ENCODE measurements at places on chromosomes 6 and 20. TPM values are rescaled to one million over a fixed set of nuclear protein-coding genes. Genes with fewer than 3 reads are reported as not detected.

The MRAP2 gene
- 0.95 TPM for total RNA-seq

The ULBP1 gene
- 7.2 TPM for total RNA-seq

The EPHA7 gene
- total RNA-seq, result 0.06 TPM

The SLC22A16 gene
- total RNA-seq, result not detected

The RFX6 gene
- total RNA-seq, result not detected

DNA sequence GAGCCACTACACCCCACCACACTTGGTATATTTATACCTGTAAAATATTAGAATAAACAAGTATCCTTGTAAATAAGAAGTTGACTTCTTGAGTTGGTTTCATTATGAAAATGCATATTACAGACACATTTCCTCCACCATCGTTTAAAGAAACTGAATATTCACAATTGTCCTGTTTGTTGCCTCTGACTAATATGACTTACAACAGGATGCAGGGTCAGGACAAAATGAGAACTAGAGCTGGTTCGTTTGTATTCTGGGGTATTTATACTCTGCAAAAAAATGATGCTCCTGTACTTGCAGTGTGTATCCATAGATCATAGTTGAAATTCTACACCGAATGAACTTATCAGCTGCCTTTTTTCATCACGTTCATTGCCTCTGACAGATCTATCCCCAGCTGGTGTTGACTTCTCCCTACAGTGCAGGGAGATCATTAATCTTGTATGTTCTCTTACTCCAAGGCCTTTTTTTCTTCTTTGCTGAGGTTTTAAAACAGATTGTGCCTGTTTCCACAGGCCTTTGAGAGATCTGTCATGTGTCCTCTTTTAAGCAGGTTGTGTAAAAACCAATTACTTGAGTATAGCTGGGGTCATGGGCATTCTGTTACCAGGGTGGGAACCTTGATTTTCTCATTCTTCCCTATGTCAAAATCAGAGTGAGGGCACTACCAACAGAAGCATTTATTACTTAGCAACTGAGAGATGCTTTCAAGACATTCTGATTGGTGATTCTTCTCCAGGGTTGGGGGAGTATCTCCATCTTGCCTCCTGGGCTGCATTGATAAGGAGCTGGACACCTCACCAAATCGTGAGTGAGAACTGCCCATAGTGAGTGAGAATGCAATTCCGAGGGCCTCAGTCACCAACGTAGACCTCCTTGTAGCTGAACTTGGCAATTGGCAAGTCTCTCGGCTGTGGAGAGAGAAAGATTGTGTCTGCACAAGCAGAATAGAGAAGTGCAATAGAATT lies 78.8 kb upstream of the CD83 start:
- DNase-seq, result no peak

- no peak for DNase-seq
Measured at GRCh38 chr6:158437571-158437970, 122.3 kb upstream of the TMEM181 start.

GRCh38 chr6:47852727-47853126 lies 70.9 kb downstream of the OPN5 start:
- no peak for DNase-seq

- no peak for DNase-seq
Measured at GRCh38 chr6:33064723-33065122, 8.7 kb downstream of the HLA-DPA1 start.

GRCh38 chr20:39210341-39211036 lies 248.3 kb downstream of the DHX35 start:
- no peak for DNase-seq

DNA sequence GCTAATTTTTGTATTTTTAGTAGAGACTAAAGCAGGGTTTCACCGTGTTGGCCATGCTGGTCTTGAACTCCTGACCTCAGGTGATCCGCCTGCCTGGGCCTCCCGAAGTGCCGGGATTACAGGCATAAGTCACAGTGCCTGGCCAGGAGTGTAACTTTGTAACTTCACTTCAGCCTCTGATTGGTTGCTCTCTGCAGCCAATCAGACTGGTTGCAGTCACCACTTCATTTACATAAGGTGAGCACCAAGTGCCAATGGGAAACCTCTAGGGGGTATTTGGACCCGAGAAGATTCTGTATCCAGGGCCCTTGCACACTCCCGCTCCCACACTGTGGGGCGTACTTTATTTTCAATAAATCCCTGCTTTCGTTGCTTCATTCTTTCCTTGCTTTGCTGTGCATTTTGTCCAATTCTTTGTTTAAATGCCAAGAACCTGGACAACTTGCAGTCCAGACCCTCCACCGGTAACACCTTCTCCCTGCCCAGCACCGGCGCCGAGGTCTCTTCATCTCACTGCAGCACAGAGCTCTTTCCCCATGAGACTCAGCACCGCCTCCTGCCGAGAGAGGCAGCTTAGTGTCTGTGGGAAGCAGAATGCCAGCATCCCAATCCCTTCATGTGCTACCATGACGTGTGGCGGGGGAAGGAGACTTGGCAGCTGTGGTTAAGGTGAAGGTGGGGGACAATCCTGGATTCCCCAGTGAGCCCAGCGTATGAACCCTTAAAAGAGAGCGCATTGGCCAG lies 14.0 kb upstream of the MRGBP start:
- no peak for DNase-seq

- DNase-seq, result no peak
Measured at GRCh38 chr6:6026513-6027205, 19.9 kb upstream of the NRN1 start.

DNA sequence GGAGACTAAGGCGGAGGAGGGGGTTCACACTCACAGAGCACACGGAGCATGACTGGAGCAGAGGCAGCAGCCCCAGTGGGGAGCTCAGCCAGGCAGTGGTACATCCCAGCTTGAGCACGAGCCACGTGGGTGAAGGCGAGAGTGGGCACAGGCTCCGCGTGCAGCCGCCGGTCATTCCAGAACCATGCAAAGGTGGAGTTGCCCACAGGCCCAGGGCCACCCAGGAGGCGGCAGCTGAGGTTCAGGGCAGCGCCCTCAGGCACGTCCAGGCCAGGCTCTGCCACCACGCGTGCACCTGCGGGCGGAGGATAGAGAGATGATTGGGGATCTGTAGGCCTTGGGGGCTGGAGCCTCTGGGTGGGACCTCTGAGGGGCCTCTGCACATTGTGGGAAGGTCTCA lies 9.5 kb upstream of the ADAM33 start:
- no peak for DNase-seq

GRCh38 chr6:81772741-81773140 lies 20.3 kb upstream of the TENT5A start:
- DNase-seq, result no peak

DNA sequence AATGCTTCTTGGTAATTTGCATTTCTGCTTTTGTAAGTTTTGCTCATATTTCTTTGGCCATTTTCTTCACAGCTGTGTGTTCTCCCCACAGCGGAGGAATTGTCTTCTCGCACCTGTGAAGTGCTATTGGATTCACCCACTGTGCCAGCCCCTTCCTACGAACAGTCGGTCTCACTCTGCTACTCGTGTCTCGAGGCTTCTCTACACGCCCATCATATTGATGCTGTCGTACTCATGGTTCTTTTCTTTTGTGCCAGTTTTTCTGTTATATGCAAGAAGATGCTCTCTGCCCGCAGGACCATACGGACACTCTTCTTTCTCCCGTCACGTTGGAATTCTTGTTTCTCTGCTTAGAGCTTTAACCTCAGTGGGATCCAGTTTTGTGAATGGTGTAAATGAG lies 200.3 kb downstream of the DLL1 start:
- DNase-seq, result no peak

DNA sequence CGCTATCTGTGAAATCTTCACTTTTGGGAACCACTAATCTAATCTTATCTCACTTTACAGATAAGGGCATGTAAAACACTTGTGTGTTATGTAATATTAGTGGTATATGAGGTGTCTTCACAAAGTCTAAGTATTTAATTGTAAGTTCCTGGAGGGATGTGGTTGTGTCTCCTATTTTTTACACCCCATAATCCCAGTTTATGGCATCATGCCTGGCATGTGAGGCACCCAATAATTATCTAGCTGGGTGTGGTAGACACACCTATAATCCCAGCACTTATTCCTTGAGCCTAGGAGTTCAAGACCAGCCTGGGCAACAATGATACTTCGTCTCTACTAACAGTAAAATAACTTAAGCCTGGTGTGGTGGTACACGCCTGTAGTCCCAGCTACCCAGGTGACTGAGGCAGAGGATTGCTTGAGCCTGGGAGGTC lies 16.5 kb upstream of the TBCC start:
- no peak for DNase-seq

DNA sequence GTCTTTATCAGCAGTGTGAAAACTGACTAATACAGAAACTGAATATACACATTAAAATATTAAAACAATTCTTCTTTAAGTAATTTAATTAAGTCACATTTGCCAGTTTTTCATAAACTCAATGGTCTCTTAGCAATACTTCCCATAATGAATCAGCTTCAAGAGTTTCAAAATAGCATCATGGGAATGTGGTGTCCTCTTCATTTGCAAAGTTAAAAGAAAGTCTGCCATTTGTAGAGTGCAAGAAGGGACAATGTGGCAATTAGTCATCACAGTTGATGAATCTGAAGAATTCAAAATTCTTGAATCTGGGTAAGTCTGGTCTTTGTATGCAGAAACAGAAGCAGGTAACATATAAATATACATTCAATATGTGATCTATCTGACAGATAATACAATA lies 38.7 kb downstream of the SYNE1 start:
- DNase-seq, result no peak

DNA sequence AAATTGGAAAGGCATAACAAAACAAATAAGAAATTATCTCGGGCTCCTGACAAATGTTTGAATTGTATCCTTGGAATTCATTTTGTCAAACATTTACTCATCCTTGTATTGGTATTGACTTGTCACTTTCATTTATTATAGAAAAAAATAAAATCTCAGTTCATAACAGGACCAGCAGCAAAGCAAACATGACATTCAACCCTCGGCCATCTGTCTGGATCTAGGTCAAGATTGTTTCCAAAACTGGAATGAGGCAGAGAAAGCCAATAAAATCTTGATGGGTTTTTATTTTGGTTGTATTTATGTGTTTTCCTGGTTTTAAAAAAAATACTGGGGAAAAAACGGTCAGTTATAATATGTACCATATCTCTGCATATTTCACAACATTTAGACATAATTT lies 42.9 kb upstream of the FABP7 start:
- DNase-seq, result no peak

- no peak for DNase-seq
Measured at GRCh38 chr6:39268721-39269120, 39.4 kb upstream of the KCNK5 start.

DNA sequence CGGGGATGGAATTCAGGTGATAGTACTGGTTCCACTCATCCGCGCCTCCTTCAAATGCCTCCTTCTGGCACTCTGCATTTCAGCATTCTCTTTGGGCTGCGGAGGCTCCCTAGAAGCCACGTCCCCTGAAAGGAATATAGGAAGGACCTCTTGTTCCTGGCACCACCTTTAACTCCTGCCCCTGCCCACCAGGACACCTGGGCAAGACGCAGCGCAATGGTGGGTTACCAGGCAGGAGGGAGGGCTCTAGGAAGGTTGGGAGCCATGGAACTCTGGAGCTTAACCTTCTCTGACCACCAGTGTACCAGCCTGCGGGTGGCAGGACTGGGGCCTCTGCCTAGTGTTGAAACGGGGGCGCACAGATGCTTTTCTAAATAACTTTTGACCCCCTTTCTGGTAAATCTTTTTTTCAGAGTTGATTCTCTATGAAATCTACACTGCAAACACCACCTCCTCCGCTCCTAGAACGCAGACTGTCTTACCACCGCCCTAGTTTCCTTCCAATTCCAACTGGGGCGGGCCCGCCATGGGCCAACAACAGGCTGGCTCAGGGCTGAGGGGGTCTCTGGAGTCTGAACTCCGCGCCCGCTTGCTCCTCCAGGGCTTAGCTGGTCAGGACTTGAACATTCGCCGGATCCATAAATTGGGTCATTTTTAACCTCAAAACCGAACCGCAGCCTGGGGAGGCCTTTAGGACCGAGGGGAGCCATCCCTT lies 871 bp upstream of the SYNDIG1 start:
- DNase-seq, result no peak

- no peak for DNase-seq
Measured at GRCh38 chr6:72624557-72625160, 2.8 kb downstream of the KCNQ5 start.
